CD4-positive, alpha-beta T cell (primary cell): ENCODE measurements at places on chromosomes 11 and 22. TPM values are rescaled to one million over a fixed set of nuclear protein-coding genes. Genes with fewer than 3 reads are reported as not detected.
A peak's percentile ranks its signal among the peaks of the same experiment; 100 is the strongest.

The CTNND1 gene
- total RNA-seq = 12.5 TPM

The TTC36 gene
- total RNA-seq = 0.56 TPM

The RABL2B gene
- 36.0 TPM for total RNA-seq

The SCUBE1 gene
- not detected for total RNA-seq

The MLC1 gene
- total RNA-seq = not detected

The OR4D5 gene
- total RNA-seq = not detected

DNA sequence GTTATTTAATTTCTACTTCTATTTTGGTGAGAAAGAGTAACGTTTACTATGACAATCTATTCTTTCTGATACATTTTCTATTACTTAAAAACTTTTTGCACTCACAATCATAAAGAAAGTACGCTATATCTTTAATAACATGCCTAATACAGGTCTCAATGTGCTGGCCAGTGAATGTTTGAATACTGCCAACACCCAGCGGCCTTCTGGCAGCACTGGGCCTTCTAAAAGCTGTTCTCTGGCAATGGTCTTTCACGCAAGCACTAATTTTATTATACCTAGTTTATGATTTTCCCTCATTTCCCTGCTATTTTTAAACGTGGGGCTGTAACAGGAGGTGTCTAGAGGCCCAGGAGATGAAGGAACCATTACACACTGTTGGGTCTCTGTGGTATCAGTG lies 349.8 kb upstream of the PITPNB start:
- H3K27me3 ChIP-seq = no peaks in the 10 kb centered on the region
- H3K4me1 ChIP-seq = no peaks in the 10 kb centered on the region
- H3K4me3 ChIP-seq = no peak overlapping the region
- no peak overlapping the region for H3K27ac ChIP-seq
- DNase-seq = no peak

DNA sequence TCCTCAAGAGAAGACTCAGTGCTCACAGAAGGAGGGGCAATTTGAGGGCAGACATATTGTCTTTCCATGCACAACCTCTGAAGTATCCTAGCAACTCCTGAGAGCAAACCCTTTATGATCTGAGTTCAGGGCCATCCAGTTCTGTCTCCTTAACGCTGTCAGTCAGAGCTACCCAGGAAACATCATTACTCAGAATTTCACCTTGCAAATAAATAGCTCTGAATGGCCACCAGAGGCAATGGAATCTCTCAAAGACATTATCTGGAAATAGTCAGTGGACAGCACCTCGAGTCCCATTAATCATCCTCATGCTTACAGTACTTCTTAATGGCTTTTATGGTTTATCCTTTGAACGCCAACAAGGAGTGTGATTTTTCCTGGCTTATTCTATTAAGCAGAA lies 656.1 kb downstream of the OPCML start:
- no peaks in the 10 kb centered on the region for H3K36me3 ChIP-seq
- H3K4me3 ChIP-seq = no peak overlapping the region
- DNase-seq = no peak
- no peaks in the 10 kb centered on the region for H3K4me1 ChIP-seq
- peaks cover 4% of the 10 kb centered on the region for H3K27me3 ChIP-seq

DNA sequence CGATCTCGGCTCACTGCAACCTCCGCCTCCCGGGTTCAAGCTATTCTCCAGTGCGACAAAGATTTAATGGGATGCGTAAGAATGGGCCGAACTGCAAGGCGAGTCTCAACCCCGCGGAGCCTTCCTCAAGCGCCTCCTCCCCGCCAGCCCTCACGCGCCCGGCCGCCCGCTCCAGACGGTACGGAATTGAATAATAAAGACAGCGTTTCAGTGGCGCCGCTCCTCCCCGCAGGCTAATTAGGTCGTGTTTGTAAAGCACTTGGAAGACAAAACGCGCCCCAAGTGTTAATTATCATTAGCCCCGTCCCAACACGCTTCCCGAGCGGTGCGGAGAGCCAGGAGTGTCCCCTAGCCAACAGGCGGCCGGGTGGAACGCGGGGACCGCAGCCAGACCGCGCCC lies 192.0 kb downstream of the BUD13 start:
- no peak overlapping the region for H3K4me3 ChIP-seq
- H3K27ac ChIP-seq = no peak overlapping the region
- DNase-seq = no peak
- peaks cover 22% of the 10 kb centered on the region for H3K27me3 ChIP-seq
- H3K36me3 ChIP-seq = no peaks in the 10 kb centered on the region
- H3K4me1 ChIP-seq = no peaks in the 10 kb centered on the region

DNA sequence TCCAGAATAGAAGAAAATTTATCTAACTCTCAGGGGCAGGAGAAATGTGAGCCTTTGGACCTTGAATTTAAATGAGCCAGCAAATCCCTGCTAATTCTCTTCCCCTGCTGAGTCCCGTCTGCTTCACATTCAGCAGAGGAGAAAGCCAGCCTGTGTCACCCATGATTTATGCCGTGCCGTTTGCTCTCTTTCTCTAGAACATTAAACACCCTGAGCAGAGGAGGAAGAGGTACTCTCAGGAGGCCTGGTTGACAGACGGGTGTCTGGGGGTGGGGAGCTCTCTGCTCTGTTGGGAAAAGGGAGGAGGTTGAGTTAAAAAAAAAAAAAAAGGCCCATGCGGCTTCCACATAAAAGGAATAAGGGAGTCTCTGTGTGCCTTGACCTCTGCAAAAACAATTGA lies 11.3 kb upstream of the MTMR3 start:
- no peak overlapping the region for H3K27ac ChIP-seq
- H3K4me1 ChIP-seq = peaks cover 6% of the 10 kb centered on the region
- no peak overlapping the region for H3K4me3 ChIP-seq
- no peaks in the 10 kb centered on the region for H3K27me3 ChIP-seq

- DNase-seq = no peak
- no peaks in the 10 kb centered on the region for H3K36me3 ChIP-seq
- peaks cover 20% of the 10 kb centered on the region for H3K4me1 ChIP-seq
- no peak overlapping the region for H3K27ac ChIP-seq
- no peak overlapping the region for H3K4me3 ChIP-seq
Measured at GRCh38 chr11:66956689-66957290, 1.4 kb downstream of the PC start.

- peaks cover 6% of the 10 kb centered on the region for H3K27me3 ChIP-seq
- no peak overlapping the region for H3K27ac ChIP-seq
- DNase-seq = no peak
- H3K4me1 ChIP-seq = no peaks in the 10 kb centered on the region
- no peaks in the 10 kb centered on the region for H3K36me3 ChIP-seq
Measured at GRCh38 chr22:36737776-36738175, 34.2 kb upstream of the CACNG2 start.

DNA sequence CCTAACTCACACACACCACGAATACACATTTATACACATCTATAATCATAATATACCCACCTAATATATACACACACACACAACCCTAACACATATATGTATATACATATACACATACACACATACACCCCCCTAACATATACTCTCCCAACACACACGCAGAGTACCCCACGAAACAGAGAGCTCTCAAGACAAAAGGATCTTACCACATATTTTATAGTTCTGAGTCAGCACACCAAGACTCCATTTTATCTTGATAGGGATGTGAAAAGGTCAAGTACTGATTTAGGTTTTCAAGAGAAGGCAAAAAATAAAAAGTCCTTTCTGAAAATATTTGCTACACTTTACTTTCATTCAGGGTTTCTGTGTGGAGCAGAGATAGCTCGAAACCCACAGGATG lies 1207.2 kb downstream of the LRRC4C start:
- H3K27me3 ChIP-seq = no peaks in the 10 kb centered on the region
- no peak overlapping the region for H3K4me3 ChIP-seq
- H3K36me3 ChIP-seq = no peaks in the 10 kb centered on the region
- no peak for DNase-seq
- H3K4me1 ChIP-seq = no peaks in the 10 kb centered on the region

DNA sequence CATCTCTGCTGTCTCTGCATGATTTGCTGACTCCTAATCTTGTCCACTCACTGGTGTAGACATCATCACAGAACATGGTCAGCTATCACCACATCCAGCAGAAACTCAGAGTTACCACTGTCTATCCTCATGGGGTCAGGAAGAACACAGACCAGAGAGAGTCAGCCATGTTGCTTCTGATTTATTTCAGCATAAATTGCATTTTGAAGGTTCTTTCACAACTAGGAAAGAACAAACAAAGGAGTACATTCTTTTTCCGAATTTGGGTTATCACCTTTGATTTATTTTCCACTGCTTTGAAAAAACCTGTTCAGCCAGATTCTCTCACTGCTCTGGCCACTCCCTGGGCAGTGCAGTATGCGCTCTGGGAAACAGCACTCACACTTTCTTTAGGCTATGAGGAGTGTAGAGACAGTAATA lies 172.0 kb upstream of the MTMR2 start:
- no peaks in the 10 kb centered on the region for H3K27me3 ChIP-seq
- H3K4me1 ChIP-seq = peaks cover 13% of the 10 kb centered on the region
- no peak overlapping the region for H3K4me3 ChIP-seq

- H3K27me3 ChIP-seq = no peaks in the 10 kb centered on the region
- no peak for DNase-seq
- no peaks in the 10 kb centered on the region for H3K36me3 ChIP-seq
- no peaks in the 10 kb centered on the region for H3K4me1 ChIP-seq
Measured at GRCh38 chr11:108926841-108927577, 262.1 kb downstream of the DDX10 start.

DNA sequence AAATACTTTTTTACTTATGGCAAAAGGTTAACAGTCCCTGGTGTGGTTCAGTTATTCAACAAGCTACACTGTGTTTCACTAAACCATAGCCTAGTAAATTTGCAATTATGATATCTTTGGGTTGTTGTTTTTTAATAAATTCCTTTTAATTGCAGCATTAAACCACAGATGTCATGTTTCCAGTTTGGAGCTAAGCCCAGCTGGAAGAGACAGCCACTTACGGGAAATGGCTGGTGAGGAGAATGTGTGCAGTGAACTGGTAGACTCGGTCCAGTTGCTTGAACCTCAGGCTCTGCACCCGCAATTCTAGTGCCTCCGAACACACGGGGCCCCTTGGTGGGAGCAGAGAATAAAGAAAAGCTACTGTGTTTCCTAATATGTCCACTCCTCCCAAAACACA lies 70.8 kb downstream of the WNT11 start:
- peaks cover 10% of the 10 kb centered on the region for H3K4me1 ChIP-seq
- H3K27me3 ChIP-seq = no peaks in the 10 kb centered on the region
- no peak for DNase-seq
- no peak overlapping the region for H3K4me3 ChIP-seq
- H3K27ac ChIP-seq = no peak overlapping the region

GRCh38 chr11:113960702-113961330 lies 14.1 kb upstream of the HTR3A start:
- H3K27ac ChIP-seq = no peak overlapping the region
- no peaks in the 10 kb centered on the region for H3K4me1 ChIP-seq
- no peaks in the 10 kb centered on the region for H3K36me3 ChIP-seq
- no peaks in the 10 kb centered on the region for H3K27me3 ChIP-seq
- DNase-seq = no peak

- H3K27ac ChIP-seq = peak overlapping the region; percentile 81
- no peak for DNase-seq
- peaks cover 61% of the 10 kb centered on the region for H3K4me1 ChIP-seq
- H3K27me3 ChIP-seq = no peaks in the 10 kb centered on the region
Measured at GRCh38 chr11:67468056-67468455, 995 bp downstream of the TMEM134 start.

- H3K4me1 ChIP-seq = no peaks in the 10 kb centered on the region
- no peaks in the 10 kb centered on the region for H3K27me3 ChIP-seq
- no peak overlapping the region for H3K27ac ChIP-seq
- no peak for DNase-seq
Measured at GRCh38 chr11:111347002-111347722, 31.9 kb downstream of the POU2AF1 start.

DNA sequence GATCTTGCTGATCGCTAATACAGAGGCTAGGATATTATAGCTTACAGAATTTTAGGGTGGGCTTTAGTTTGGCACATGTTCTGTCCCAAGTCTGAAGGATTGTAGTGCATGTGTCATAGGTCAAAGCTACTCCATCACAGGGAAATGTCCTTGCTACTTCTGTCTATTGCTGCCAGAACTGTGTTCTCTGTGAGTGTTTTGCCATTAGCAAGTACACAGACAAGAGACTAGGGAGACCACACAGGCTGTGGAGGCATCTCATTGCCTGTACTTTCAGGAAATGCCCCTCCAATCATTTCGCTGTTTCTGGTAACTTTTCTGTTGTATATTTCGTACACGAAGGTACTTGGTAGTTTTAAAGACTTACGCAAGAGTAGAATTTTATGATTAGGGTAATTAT lies 25.5 kb upstream of the RAG2 start:
- H3K4me1 ChIP-seq = no peaks in the 10 kb centered on the region
- H3K36me3 ChIP-seq = no peaks in the 10 kb centered on the region
- H3K4me3 ChIP-seq = no peak overlapping the region
- no peak overlapping the region for H3K27ac ChIP-seq
- DNase-seq = no peak
- H3K27me3 ChIP-seq = no peaks in the 10 kb centered on the region

GRCh38 chr11:2138431-2139122 lies 612 bp downstream of the IGF2 start:
- H3K27ac ChIP-seq = no peak overlapping the region
- peak overlapping the region; percentile 26 for H3K4me3 ChIP-seq

GRCh38 chr22:22558071-22558971 lies 744 bp downstream of the PRAME start:
- no peak overlapping the region for H3K27ac ChIP-seq
- H3K4me3 ChIP-seq = no peak overlapping the region
- H3K36me3 ChIP-seq = no peaks in the 10 kb centered on the region

DNA sequence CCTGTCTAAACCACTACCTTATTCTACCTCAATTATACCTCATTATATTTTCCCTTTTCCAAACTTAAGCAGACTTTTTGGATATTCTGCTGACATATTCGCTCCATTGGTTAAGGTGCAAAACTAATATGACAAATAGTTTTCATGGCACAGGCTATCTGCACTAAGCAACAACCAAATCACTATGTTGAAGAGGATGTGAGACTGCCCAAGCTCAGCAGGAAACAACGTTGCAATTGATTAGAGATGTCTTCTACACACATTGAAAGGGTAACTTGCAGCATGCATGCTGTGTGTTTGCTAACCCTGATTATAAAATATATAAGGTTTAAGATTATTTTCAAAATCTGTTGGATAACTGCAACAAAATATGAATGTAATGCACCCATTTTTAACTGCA lies 61.6 kb downstream of the STK33 start:
- DNase-seq = no peak
- peaks cover 2% of the 10 kb centered on the region for H3K27me3 ChIP-seq
- H3K36me3 ChIP-seq = no peaks in the 10 kb centered on the region
- H3K4me3 ChIP-seq = no peak overlapping the region

- no peaks in the 10 kb centered on the region for H3K27me3 ChIP-seq
- H3K27ac ChIP-seq = no peak overlapping the region
- no peaks in the 10 kb centered on the region for H3K36me3 ChIP-seq
- peaks cover 8% of the 10 kb centered on the region for H3K4me1 ChIP-seq
- H3K4me3 ChIP-seq = no peak overlapping the region
- DNase-seq = no peak
Measured at GRCh38 chr22:28903729-28904128, 20.4 kb downstream of the ZNRF3 start.

GRCh38 chr11:7077101-7077500 lies 11.7 kb upstream of the RBMXL2 start:
- no peak overlapping the region for H3K27ac ChIP-seq
- H3K4me3 ChIP-seq = no peak overlapping the region
- no peaks in the 10 kb centered on the region for H3K36me3 ChIP-seq
- DNase-seq = no peak
- H3K4me1 ChIP-seq = no peaks in the 10 kb centered on the region
- H3K27me3 ChIP-seq = peaks cover 7% of the 10 kb centered on the region

GRCh38 chr22:33461698-33462434 lies 403.7 kb upstream of the SYN3 start:
- no peak for DNase-seq
- H3K36me3 ChIP-seq = no peaks in the 10 kb centered on the region
- H3K4me3 ChIP-seq = no peak overlapping the region
- H3K4me1 ChIP-seq = no peaks in the 10 kb centered on the region
- H3K27ac ChIP-seq = no peak overlapping the region
- H3K27me3 ChIP-seq = no peaks in the 10 kb centered on the region
